ENCODE measurements at places on chromosomes 4 and X.

DNA sequence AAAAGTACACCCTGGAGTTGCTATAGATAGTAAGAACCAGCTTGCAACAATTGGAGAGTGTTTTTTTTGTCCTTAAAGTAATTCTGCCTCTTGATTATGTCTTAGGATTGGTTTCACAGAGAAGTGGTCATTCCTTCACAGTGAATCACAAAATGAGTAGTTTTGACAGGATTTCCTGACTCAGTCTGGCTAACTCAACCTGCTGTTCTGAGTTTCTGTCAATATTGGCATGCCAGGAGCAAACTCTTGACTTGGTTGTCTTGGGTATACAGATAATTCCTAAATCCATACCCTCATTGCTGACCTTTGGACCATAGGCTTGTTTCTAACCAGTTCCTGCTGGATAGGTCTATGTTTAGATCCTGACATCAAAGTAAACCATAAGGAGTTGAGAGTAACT, 9.4 kb downstream of the FHIP1A start:
- no peak for DNase-seq

DNA sequence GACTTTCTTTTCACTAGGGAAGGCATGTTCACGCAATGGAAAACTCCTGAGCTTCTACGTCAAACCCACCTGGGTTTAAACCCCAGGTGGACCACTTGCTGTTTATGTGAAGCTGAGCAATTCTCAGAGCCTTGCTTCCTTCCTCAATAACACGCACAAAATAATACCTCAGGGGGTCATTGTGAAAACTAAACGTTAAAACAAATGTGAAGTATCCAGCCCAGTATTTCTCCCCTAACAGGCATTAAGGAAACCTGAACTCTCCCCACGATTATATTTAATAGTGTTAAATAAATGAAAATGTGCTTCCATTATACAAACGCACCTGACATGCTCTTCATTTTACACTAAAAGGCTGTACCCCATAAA, 117.5 kb downstream of the AFAP1 start:
- no peak for DNase-seq

GRCh38 chr4:85607624-85608023, 132.7 kb downstream of the ARHGAP24 start:
- no peak for DNase-seq

- DNase-seq = no peak
These were observed 147.0 kb upstream of the HPGD start for GRCh38 chr4:174669270-174669669.

- no peak for DNase-seq
These were observed 38.1 kb upstream of the ATXN3L start for GRCh38 chrX:13357925-13358324.

GRCh38 chr4:6548201-6548881, 26.6 kb upstream of the MAN2B2 start:
- no peak for DNase-seq

DNA sequence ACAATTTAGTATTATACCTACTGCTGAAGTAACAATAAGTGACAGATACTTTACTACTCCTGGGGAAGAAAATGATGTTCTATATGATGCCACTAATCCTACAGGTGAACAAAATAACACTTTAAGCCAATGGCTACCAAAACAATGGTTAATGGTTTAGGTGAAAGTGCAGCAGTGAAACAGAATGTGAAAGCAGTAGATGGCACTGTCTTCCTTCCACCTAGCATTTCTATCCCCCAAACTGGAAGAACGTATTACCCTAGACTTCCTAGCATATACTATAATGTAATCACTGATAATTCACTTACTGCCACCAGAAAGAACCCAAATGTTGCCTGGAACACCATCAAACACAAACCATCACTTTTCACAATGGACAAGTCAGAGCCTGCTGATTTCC, 18.9 kb upstream of the CABS1 start:
- no peak for DNase-seq

- DNase-seq = no peak
These were observed 458.4 kb upstream of the NDST3 start for GRCh38 chr4:117575850-117576249.

DNA sequence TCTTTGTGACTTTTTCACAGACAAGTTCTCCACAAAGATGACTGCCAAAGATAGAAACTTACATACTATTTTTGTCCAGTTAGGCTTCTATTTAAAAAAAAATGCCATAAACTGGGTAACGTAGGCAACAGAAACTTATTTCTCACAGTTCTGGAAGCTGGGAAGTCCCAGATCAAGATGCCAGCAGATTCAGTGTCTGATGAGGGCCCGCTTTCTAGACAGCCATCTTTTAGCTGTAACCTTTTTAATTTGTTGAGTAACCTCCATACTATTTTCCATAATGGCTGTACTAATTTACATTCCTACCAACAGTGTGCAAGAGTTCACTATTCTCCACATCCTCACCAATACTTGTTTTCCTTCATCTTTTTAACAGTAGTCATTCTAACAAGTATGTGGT, 55.5 kb downstream of the ARHGEF38 start:
- no peak for DNase-seq

DNA sequence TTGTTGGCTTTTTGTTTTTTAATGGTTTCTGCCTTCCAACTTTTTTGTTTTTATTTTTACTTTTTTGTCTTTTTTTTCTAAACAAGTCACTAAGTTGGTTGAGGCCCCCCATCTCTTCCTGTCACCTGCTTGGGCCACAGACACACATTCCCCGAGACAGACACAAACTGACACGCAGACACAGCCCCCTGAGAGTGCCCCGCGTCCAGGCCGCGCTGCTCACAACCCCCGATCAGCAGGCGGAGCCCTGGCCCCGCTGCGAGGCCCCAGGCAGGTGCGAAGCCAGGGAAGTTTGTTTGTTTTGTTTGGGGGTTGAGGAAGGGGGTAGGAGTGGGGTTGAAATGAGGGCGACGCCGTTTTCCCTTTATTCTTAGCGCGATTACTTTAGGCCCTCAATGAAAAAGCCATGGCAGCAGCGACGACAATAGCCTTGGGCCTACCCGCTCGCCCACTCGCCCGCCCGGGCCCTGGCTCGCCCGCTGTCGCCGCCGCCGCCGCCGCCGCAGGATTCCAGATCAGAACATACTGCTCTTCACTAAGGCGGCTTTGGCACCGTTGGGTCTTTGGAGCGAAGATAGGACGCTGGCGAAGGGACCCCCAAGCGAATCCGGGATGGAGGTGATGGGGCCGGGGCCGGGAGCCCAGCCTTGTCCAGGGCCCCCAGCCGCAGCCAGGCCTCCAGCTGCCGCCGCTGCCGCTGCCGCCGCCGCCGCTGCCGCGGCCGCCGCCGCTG, 3.1 kb downstream of the PHOX2B start:
- DNase-seq = no peak

DNA sequence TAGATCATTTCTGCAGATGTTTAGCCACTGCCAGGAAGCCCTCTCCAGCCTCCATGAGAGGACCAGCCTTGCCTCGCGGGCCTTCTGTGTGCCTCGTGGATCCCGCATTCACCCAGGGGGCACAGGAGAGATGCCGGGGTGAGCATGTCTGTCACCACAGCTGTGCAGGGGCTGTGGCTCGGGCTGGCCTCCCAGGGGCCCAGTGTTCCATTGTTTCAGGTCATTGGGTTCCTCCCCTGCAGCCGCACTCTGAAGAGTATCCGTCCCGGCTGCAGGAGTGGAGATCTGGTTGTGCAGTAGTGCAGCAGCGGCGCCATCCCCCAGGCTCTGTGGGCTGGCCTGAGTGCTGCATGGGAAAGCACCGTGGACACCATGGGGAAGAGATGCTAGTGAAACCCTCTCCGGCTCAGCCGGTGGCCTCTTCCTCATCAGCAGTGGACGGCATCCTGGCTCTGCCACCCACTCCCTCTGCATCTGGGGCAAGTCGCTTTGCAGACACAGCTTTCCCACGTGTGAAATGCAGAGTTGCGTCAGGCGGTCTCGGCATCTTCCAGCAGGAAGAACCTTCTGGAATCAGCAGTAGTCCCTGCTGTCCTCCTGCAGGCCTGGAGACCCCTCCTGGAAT, 29.1 kb downstream of the TBC1D14 start:
- DNase-seq = no peak

DNA sequence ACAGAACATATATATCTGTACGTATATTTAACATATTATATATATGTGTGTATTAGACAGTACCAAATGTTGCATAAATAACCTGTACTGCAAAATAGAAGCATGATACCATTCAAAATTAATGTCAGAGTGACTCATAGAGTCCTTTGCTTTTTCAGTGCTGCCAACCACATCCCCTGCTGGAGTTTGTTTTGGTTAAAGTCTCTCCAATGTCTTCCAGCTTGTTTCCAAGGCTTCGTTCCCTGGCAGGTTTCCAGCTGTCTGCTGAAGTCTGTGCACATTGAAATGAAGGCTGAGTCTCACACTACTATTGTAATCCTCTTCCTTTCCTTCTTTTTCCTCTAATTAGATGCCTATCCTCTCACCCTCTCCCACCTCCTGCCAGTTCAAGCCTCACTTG, 14.9 kb downstream of the NRK start:
- no peak for DNase-seq

GRCh38 chr4:102506523-102506922, 5.4 kb downstream of the NFKB1 start:
- DNase-seq = no peak

DNA sequence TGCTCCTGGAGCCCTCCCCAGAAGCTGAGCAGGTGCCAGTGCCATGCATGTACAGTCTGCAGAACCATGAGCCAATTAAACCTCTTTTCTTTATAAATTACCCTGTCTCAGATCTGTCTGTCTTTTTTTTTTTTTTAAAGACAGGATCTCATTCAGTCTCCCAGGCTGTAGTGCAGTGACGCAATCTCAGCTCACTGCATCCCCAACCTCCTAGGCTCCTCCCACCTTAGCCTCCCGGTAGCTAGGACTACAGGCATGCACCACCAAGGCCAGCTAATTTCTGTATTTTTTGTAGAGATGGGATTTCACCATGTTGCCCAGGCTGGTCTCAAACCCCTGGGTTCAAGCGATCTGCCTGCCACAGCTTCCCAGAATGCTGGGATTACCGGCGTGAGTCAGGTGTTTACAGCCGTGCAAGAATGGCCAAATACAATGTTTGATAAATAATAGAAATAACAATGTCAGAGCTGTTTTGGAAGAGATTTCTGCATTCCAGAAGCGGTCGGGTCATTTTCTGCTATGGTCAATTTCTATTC, 68.8 kb downstream of the SLC2A9 start:
- DNase-seq = no peak

GRCh38 chr4:184200296-184200695, 17.4 kb downstream of the ENPP6 start:
- DNase-seq = no peak

DNA sequence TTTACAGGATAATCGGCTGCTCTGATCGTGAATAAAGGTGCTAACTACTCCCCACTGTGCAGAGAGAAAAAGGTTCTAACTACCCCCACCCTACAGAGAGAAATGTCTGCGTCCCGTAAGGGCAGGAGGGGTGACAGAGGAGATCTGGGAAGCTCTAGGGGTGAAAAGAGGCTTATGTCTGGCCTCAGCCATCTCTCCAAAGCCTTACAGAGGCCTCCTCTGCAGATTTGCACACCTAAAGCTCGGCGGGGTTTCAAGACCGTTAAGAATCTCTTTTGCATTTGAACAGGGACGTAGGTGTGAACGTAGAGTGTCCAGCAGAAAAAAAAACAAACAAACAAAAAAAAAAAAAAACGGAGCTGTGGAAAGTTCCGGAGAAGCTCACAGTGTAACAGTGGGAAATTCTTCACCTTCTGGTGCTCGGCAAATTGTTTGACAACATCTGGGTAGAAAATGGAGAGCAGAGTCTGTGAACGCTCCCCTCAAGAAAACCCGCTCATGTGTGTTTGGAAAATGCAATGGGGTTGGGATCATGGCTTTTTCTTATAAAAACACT, 161.0 kb downstream of the SHOX start:
- no peak for DNase-seq

DNA sequence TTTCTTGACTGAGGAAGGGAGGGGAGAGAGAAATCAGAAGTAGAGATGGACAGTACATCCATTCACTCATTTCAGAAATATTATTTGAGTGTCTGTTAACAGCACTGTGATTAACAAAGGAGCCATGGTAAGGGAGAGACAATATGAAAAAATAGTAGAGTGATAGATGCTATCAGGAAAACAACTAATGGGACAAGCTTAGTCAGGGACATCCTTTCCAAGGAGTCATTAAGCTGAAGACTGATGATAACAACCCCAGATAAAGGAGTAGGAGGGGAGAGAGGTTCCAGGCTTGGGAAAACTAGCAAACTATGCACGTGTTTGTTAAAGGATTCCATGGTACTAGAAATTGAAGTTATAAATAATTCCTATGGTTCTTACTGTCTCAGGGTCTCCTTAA, 122.2 kb downstream of the CBR4 start:
- no peak for DNase-seq
